ENCODE measurements at places on chromosomes 4 and X.

DNA sequence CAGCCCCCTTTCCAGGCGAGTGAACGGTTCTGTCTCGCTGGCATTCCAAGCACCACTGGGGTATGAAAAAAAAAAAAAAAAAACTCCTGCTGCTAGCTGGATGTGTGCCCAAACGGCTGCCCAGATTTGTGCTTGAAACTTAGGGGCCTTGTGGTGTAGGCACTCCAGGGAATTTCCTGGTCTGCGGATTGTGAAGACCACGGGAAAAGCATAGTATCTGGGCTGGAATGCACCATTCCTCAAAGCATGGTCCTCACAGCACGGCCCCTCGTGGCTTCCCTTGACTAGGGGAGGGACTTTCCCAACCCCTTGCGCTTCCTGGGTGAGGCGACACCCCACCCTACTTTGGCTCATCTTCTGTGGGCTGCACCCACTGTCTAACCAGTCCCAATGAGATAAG is 516.8 kb upstream of the FAM241A start:
- no peak for DNase-seq

DNA sequence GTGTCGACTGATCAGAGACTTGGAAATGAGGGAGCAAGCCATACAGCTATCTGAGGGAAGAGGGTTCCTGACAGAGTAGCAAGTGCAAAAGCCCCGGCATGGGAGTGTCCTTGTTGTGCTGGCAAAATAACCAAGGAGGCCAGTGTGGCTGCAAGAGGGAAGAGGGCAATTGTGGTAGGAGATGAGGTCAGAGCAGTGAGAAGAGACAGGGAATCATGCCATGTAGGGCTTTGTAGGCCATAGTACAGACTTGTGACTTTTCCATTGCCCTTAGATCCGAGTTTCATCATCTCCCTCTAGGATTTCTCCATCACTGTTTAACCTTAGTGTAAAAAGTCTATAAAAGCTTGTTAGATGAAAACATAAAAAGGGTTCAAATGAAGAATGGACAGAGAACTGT is 76.2 kb downstream of the DOCK11 start:
- DNase-seq, result no peak

DNA sequence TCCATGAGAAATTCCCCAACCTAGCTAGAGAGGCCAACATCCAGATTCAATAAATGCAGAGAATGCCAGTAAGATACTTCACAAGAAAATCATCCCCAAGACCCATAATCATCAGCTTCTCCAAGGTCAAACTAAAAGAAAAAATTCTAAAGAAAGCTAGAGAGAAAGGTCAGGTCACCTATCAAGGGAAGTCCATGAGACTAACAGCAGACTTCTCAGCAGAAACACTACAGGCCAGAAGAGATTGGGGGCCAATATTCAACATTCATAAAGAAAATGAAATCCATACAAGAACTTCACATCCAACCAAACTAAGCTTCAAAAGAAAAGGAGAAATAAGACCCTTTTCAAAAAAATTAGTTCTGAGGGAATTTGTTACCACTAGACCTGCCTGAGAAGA is 118.8 kb upstream of the ANXA10 start:
- no peak for DNase-seq

GRCh38 chrX:6890544-6891261 is 256.8 kb upstream of the STS start:
- DNase-seq, result no peak

GRCh38 chrX:132775263-132775823 is 183.1 kb downstream of the HS6ST2 start:
- DNase-seq, result peak; percentile 66

DNA sequence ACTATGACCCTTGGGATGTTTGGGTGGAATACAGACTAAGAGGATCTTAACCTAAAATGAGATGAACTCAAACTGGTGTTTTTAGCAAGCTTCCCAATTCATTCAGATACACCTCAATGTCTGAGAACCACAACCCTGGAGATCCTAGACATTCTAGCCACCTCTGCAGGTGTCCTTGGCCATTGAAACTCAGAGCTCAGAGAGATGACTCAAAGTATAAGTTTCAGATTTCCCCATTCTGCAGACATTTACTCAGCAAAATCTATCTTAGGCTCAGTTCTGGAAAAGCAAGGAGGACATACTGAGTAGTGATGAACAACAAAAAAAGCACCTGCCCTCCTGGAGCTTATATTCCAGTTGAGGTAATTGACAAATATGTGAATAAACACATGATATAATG is 47.8 kb downstream of the COMMD8 start:
- no peak for DNase-seq

DNA sequence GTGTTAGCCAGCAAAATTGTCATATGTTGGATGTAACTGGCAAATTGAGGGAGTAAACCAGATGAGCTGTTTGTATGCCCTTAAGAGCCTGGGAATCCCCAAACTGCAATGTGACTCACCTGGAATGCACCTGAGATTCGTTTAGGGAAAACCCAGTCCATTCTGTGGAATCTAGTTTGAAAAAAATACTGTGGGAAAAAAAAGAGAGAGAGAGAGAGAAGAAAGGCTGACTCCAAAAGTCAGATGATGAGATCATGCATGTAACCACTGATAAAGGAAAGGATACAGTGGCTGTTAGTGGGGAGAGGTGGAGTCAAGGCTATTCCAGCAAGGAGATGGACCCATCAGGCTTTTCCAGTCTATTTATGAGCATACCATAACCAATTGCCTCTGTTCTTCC is 48.5 kb downstream of the SLC9A7 start:
- DNase-seq, result no peak

DNA sequence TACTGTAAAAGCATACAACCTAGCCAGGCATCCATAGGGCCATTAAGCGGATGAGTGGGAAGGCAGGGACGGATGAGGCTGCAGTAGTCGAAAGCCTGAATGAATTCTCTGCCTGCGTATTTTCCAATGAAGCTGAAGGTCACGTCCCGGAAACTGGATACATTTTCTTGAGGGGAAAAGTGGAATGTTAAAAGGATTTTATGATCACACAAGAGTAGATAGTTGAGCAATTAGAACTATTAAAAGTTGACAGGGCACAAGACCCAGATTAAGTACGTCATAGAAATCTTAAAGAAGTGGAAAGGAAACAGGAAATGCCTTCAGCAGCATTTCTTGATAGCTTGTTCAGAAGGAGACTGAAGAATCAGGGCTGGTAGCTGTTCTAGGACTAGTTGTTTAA is 98.3 kb upstream of the CXXC4 start:
- no peak for DNase-seq

- DNase-seq, result no peak
Observed at GRCh38 chr4:72314869-72315268, 254.2 kb downstream of the ADAMTS3 start.

DNA sequence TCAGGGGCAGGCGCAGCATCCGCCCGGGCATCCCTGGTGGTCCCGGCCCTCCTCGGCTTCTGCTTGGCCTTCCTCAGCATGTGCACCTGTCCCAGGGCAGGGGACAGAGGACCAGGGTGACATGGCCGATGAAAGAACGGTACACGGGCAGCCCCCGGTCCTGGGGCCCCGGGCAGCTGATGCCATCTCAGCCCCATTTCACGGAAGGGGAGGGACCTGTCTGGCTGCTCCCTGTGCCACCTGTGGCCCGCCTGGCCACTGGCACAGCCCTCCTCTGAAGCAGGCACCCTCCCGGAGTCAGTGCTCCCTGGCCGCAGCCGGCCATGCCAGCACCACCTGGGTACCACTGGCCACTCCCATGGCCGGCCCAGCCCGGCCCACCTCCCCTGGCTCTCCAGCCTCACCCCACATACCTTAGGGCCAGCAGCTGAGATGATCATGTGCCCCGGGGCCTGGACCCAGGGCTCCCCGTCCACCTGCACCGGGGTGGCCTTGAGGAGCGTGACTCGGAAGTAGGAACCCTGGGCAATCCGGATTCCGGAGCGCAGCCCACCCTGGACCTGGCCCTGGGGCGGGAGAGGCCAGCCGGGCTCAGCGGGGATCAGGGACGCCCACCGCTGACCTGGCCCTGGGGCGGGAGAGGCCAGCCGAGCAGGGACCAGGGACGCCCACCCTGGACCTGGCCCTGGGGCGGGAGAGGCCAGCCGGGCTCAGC is 12.6 kb downstream of the DGKQ start:
- no peak for DNase-seq

- no peak for DNase-seq
Observed at GRCh38 chr4:140485939-140486338, 12.2 kb downstream of the MGAT4D start.

DNA sequence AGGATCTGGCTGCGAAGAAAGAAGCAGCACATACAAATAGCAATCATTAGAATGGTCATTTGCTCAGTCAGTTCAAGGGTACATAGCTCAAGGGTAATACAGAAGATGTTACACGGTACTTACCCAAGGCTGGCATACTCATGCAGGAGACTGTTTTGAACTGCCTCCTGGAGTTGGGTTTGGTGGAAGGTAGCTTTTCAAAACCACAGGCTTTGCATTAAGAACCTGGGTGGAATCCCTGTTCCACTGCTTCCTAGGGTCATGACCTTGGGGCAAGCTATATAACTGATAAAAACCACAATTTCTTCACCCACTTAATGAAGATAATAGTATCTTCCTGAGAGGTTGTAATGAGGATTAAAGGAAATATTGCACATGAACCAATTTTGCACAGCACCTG is 36.5 kb downstream of the TBC1D9 start:
- DNase-seq, result no peak

- no peak for DNase-seq
Observed at GRCh38 chrX:103663981-103664762, 22.3 kb downstream of the MORF4L2 start.

DNA sequence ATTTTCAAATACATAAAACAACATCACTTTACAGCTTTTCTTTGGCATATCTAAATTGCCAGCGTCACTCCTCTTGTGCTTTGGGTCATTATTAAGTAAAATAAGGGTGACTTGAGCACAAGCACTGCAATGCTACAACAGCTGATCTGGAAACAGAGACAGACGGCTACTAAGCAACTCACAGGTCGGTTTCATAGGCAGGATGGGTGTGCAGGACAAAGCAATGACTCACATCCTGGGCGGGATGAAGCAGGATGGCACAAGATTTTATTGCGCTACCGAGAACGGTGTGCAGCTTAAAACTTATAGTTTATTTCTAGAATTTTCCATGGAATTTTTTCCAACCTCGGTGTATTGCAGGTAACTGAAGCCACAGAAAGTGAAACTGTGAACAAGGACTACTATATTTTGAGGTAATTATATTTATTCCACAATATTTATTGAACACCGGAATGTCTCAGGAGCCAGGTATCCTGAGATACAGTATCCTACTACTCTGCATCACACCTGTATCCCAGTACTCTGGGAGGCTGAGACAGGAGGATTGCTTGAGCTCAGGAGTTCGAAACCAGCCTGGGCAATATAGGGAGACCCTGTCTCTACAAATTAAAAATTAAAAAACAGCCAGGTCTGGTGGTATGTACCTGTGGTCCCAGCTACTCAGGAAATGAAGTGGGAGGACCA is 215.5 kb downstream of the APBB2 start:
- DNase-seq, result no peak

GRCh38 chrX:3820167-3820566 is 106.7 kb upstream of the PRKX start:
- DNase-seq, result no peak

GRCh38 chr4:148390311-148390710 is 51.9 kb downstream of the NR3C2 start:
- DNase-seq, result no peak

- DNase-seq, result no peak
Observed at GRCh38 chr4:8191136-8191747, 7.8 kb upstream of the SH3TC1 start.

DNA sequence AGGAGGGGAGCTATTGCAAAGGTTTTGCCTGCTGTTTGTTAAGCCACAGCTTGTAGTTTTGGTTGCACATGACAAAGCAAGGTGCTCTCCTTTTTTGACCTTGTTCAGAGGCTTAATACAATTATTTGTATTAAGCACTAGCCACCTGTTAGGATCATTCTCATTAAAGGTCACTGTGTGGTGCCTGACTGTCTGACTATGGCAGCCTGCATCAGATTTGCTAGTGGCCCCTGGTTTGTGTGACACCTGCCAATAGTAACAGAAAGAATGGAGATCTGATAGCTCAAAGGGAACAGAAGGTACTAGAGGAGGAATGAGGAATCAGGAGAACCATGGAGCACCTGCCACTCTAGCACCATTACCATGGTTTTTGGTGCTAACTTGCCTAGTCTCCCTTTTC is 102.5 kb downstream of the POLA1 start:
- no peak for DNase-seq

DNA sequence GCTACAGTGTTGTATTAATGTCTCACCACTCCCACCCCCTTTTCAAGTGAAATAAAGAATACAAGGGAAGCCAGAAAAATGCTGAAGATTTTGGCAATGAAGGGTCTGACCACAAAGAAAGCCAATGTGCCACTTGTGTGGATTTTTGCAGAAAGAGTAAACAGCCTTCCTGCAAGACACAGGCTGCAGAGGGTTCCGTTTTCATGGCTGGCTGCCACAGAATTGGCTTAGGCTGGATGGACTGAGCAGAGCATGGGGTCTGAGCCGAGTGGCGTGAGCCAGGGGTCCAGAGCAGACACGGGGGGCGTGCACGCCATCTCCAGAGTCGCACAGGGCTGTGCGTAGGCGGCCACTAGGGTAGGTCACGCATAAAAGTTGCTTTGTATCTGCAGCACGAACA is 69.2 kb downstream of the MTNR1A start:
- no peak for DNase-seq

GRCh38 chrX:21658152-21658737 is at the start of gene KLHL34:
Gene KLHL34 (minus strand): TSS chrX:21658330. CDS start chrX:21657788, 542 bp downstream.
- no peak for DNase-seq

DNA sequence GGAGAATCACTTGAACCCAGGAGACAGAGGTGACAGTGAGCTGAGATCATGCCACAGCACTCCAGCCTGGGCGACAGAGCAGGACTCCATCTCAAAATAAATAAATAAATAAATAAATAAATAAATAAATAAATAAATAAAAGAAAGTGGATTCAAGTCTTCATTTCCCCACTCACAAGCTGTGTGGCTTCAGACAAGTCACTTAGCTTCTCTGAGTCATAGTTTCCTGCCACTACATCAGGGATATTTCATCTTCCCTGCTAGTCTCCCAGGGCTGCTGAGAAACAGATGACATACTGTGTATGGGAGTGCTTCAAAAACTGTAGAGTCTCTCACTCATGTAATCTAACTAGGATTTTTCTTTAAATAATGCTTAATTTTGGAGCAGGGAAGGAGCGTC is 37.2 kb downstream of the TBC1D9 start:
- no peak for DNase-seq

DNA sequence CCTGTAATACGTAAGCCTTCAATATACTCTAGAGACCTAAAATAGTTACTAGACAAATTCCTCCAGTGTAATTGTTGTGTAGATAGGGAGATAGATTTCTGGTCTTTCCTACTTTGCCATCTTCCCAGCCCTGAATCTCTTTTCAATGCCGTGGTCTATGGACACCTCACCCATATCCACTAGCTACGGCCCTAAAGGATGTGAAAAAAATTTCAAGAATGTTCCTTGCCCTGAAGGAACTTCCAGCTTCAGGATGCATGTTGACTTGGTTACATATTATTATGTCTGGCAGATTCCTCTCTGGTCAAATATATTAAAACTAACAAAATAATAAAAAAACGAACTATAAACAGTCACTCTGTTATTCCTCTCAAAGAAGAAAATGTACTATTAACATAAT is 52.4 kb upstream of the TSPAN5 start:
- DNase-seq, result no peak
